ENCODE measurements at places on chromosomes 4 and X.
A peak's percentile ranks its signal among the peaks of the same experiment; 100 is the strongest.

DNA sequence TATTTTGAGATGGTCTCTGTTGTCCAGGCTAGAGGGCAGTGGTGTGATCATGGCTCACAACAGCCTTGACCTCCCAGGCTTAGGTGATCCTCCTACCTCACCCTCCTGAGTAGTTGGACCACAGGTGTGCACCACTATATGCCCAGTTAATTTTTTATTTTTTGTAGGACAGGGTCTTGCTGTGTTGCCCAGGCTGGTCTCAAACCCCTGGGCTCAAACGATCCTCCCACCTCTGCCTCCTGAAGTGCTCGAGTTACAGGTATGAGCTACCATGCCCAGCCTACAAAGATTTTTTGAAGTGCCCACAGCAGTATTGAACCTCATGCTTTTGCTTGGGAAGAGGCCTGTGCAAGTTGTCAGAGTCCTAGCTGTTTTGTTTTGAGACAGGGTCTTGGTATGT is 31.1 kb downstream of the NSD2 start:
- no peak for DNase-seq

GRCh38 chrX:16319929-16320328 is 152.6 kb downstream of the MAGEB17 start:
- no peak for DNase-seq

DNA sequence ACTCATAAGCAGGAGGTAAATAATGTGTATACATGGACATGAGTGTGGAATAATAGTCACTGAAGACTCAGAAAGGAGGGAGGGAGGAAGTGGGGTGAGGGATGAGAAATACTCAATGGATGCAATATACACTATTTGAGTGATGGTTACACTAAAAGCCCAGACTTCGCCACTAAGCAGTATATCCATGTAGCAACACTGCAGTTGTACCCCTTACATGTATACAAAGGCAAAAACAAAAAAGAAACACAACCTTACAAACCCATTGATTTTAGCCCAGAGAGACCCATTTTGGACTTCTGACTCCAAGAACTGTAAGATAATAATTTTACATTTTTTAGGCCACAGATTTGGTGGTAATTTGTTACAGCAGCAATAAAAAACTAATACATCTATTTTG is 51.5 kb downstream of the VMA21 start:
- no peak for DNase-seq

- no peak for DNase-seq
Measured at GRCh38 chrX:40098264-40099054, 701 bp upstream of the BCOR start.

- DNase-seq: peak; percentile 2
Measured at GRCh38 chr4:13627178-13627605, 333 bp downstream of the BOD1L1 start.

GRCh38 chrX:8867406-8867805 is 66.2 kb upstream of the FAM9A start:
- no peak for DNase-seq

GRCh38 chrX:45352611-45353010 is 151.9 kb upstream of the DIPK2B start:
- DNase-seq: no peak

DNA sequence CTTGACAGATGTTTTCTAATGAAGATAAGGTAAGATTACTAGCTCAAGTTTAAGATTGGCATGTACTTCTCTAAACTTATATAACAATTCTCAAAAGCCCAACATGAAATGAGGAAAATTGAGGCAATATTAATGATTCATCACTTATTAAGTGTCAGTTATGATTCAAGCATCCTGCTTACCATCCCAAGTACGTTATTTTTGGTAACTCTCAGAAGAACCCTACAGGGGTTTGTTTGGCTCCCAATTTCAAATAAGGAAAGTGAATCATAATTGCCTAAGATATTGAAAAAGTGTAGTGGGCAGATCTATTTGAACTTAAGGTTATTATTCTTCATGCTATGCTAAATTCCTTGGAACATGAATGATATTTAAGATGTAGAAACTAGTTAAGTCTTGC is 387.9 kb upstream of the TENM3 start:
- no peak for DNase-seq

DNA sequence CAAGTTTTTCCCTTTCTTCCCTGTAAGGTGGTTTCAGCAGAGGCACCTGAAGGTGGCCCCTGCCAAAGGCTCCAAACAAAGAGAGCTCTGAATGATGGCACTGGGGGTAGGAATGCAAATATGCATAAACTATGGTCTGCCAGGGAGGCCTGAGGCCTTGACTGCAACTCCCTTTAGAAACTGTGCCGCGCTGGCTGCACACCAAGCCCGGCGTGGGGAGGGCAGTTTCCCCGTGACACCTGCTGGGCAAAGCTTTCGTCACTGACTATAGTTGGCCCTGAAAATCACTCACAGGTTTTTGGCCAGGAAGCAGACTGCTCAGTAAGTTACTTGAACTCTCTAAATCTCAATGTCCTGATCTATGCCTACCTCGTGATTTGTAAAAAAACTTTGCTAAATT is 97.8 kb upstream of the ATOH1 start:
- DNase-seq: no peak

DNA sequence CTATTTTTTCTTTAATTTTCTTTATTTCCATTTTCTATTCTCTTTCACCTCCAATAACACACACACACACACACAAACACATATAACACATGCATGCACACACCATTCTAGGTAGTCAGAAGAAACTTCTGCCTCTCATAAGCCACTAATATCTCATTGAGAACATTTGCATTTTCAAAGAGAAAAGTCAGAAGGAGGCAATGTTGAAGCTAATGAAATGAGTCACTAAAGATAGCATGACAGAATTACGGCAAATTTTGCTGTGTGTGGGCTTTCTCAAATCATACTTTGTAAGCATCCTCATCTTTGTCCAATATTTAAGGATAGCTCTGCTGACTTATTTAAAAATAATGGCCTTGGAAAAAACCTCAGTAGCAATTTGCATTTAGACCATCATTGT is 291.3 kb downstream of the GUCY2F start:
- no peak for DNase-seq

DNA sequence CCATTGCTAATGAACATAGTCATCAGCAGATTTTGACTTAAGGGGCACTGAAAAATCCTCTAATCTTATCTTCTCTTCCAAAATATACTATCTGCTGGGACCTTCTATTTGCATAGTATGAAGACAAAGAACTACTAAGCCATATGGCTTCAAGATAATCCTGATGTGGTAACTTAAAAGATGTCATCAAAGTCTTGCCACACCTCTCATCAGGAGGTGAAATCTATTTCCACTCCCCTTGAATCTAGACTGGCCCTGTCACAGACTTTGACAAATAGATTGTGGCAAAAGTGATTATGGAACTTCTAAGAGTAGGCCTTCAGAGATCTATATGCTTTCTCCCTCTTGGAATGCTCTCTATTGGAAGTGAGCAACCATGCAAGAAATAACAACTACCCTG is 27.3 kb upstream of the TET2 start:
- no peak for DNase-seq

DNA sequence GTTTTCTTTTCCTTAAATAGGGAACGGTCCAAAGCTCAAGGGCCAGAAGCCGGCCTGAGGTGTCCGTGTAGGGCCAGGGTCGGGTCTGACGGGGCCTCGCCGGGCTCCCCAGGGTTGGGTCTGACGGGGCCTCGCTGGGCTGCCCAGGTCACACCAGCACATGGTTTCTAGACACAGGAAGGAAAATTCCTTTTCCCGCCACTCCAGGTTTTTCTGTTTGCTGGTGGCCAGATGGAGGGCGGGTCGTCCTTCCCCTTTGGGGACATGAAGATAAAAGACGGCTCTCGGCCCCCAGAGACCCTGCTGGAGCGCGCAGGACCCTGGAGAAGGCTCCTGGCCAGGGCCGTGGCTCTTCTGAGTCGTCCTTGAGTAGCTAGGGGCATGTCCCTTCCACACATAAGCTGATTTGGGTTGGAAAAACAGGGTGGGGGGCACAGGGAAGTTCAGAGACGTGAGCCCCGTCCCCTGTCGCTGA is 35.1 kb downstream of the PIGG start:
- no peak for DNase-seq

DNA sequence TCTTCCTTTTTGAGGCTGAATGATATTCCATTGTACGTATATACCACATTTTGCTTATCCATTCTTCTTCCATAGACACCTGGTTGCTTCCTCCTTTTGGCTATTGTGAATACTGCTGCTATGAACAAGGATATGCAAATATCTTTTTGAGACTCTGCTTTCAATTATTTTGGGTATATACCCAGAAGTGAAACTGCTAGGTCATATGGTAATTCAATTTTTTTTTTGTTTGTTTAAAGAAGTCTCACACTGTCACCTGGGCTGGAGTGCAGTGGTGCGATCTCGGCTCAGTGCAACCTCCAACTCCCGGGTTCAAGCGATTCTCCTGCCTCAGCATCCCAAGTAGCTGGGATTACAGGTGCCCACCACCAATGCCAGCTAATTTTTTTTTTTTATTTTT is 75.3 kb downstream of the METTL14 start:
- no peak for DNase-seq

GRCh38 chr4:122163301-122163700 is 11.2 kb downstream of the BLTP1 start:
- DNase-seq: no peak

DNA sequence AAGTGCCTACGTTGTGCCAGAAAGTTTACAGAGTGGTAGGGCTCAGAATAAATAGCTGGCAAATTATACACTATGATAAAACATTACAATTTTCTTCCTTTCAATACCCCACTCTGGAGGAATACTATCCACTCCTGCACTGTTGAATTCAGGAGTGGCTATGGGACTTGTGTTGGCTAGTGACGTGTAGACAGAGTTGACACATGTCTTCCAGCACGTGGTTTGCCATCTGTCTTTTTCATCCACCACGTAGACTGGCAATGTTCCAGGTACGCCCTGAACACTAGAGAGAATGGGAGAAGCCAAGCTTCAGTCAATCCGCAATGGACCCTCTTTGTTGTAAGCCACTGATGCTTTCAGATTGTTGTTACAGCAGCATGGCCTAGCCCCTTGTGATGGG is 168.8 kb upstream of the RBPJ start:
- no peak for DNase-seq

DNA sequence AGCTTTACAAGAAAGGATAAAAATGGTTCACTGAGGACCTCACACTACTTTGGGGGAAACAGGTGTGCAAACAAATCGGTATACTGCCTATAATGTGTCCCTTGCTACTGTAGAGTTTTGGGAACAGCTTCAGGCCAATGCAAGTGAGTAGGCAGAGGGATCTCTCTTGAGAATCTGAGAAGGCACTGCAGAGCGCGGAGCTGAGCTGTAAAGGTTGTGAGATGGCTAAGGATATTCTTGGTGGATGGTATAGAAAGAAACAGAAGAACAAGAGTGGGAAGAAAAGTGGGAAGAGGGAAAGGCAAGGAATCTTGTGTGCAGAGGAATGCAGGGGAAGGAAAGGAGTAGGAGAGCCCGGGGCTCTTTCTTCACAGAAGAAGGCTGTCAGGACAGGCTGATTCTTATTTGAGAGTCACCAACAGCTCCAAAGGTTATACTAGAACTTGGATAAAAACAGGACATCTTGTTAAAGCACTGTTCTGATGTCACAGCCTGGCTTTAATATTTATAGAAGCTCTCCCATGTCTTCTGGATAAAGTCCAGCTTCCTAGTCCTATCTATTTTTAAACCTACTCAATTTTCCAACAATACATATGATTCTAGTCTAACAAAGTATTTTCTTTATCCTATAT is 985.6 kb upstream of the HS3ST1 start:
- no peak for DNase-seq

- no peak for DNase-seq
Measured at GRCh38 chr4:71944956-71945355, 86.8 kb upstream of the NPFFR2 start.

GRCh38 chr4:25012655-25013054 is 18.1 kb downstream of the LGI2 start:
- DNase-seq: no peak

GRCh38 chrX:53817548-53817947 is 131.0 kb upstream of the HUWE1 start:
- DNase-seq: no peak

DNA sequence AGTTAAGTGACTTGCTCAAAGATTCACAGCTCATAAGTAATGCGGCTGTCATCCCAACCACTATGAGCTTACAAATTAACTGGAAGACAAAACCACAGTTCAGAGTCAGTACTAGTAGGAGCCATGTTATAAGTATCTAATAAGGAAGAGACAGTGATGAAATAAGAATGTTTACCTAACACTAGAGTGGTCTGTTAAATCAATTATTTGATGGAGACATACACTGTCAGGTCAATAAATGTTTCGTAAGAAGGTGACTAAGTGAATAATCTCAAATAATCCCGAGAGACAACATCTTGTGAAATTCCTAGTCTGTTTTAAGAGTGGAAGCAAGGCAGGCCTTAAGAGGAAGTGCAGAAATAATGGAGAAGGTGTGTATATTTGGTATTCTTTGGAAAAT is 25.8 kb upstream of the AMELX start:
- no peak for DNase-seq

- no peak for DNase-seq
Measured at GRCh38 chrX:149570668-149571067, 16.6 kb downstream of the MAGEA9B start.

DNA sequence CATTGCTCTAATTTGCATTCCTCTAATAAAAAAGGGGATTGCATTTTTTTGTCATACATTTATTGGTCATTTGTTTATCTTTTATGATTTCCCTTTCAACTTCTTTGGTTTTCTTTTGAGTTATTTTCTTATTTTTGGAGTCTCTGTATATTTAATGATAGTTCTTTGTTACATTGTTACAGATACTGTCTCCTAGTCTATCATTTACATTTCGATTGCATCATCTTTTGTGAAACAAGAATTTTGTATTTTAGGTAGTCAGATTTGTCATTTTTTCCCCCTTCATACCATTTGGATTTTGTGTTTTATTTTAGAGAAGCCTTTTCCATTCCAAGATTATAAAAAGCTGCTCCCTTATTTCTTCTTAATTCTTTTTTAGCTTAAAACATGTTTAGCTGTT is 37.1 kb downstream of the SNX25 start:
- no peak for DNase-seq

- DNase-seq: no peak
Measured at GRCh38 chrX:32871636-32872035, 339.7 kb downstream of the DMD start.

GRCh38 chr4:8588196-8588470 is 4.4 kb upstream of the CPZ start:
- no peak for DNase-seq

DNA sequence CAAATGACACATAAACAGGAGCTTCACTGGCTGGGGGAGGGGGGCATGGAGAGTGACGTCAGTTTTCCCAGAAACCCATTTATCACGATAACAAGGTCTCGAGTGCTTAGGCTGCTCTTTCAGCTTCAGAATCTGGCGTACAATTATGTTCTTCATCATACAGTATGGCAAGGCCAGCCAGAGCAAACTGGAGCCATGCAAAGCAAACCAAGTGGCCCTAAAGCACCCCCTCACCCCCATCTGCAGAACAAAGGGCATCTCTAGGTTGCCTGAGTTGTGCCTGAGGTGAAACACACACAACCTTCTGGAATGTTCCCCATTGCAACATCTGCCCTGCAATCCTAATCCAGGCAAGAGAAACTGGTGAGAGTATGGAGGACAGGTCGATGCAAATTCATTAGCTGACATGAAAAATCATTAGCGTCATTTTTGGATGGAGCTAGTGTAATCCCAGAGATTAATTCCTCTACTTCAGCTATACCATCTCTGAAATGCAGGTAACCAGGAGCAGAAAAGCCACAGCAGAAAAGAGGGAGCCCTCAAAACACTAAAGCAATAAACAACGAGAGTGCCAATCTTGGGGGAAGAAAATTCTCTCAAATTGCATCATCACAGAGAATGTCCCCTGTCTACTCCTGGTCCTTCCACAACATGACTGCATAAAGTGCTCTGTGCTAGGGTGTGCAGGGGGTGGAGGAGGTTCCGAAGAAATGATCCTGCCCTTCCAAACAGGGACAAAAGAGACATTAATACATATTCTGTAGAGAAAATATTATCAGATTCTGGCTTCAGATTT is 1.8 kb downstream of the SEPTIN6 start:
- peak; percentile 70 for DNase-seq

Measured in activated CD4-positive, alpha-beta T cell treated with anti-CD3 and anti-CD28 coated beads for 24 hours (primary cell).